WTC11 (cell line): ENCODE measurements at places on chromosomes 7 and 10. TPM values are rescaled to one million over a fixed set of nuclear protein-coding genes. Genes with fewer than 3 reads are reported as not detected.

GRCh38 chr7:151152643-151153513, 14.6 kb downstream of the GBX1 start:
- DNase-seq, result no peak
- H3K27ac ChIP-seq, result no peak overlapping the region
- H3K4me3 ChIP-seq, result no peak overlapping the region
- peaks cover 16% of the 10 kb centered on the region for H3K4me1 ChIP-seq

DNA sequence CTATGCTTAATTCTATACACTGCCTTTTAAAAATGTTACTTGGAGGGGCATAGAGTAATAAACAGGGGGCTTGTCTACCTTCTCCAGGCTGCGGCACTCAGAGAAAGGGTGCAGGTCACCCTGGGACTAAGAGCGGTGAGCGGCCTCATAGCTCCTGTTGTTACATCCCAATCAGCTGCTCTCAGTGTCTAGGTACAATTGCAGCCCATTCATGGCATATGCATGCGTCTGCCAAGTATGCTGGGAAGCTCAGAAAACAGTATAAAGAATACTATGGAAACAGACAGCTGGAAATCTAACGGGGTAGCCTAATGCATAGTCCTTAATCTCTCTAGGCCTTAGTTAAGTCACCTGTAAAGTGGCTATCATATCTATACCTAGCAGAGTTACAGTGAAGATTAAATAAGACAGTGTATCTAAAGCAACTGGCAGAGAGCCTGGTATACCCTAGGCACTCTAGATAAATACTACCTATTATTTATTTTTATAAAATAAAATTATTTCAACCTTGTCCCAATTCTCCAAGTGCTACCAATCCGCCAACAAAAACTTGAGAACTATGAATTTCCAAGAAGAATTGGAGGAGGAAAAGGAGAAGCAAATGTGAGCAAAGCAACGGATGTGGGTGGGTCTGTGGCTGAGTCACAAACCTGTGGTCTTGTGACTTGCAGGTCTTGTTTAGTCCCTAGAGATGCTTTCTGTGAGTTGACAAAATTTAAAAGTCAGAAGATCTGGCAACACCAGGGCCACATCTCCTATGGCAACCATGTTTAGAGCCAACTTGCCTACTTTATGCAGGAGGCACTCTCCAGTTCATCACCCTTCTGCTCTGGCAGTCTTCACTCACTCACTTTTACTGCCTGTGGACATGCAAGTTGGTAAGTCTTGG, 183.0 kb downstream of the RAPGEF5 start:
- H3K27ac ChIP-seq, result no peak overlapping the region; the same call in 1 of the 2 replicates
- H3K36me3 ChIP-seq, result peaks cover 6% of the 10 kb centered on the region
- no peak for DNase-seq
- no peaks in the 10 kb centered on the region for H3K27me3 ChIP-seq
- H3K4me3 ChIP-seq, result no peak overlapping the region
- H3K4me1 ChIP-seq, result peaks cover 15% of the 10 kb centered on the region

Gene ZNF273
- 11.3 to 12.8 TPM (median 12.1 TPM) in 3 replicates for total RNA-seq

Gene PRKG1
- total RNA-seq, result 15.6 to 16.5 TPM (median 15.7 TPM) in 3 replicates

DNA sequence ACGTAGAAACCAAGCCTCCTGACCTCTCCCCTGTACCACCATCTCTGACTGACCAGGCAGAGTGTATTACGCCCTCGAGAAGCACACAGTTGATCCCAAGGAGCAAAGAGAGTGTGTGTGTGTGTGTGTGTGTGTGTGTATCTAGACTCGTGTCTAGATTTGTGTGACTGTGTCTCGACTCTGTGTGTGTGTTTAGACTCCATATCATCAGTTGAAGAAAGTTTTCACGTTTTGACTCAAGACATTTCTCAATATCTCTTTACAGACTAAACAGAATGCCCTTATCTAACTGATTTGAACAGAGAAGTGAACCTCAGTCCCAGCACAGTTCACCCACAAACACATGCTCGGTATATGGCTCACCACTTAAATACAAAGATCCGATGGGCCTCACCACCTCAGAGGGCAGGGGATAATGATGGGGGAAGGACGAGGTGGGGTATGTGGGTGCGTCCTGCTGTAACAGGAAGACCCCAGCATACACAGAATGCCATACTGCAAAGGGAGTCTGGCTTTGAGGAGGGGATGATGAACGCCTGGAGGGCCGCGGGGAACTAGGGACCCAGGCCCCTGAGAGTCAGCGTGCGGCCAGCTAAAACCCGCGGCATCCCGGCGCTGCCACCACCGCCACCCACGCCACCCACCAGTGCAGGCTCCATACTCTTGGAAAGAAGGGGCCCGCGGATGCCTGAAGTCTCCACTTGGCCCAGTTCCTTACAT, 780 bp downstream of the ALDH18A1 start:
- peaks cover 3% of the 10 kb centered on the region for H3K27me3 ChIP-seq
- H3K36me3 ChIP-seq, result peaks cover 30% of the 10 kb centered on the region
- no peak overlapping the region for H3K27ac ChIP-seq
